Lower lobe of right lung (tissue), 2 donors: ENCODE measurements at places on chromosomes 13 and 19. TPM values are rescaled to one million over a fixed set of nuclear protein-coding genes. Genes with fewer than 3 reads are reported as not detected.

Gene PEX11G
- 3.8 TPM for total RNA-seq

- no peak for DNase-seq
Observed at GRCh38 chr13:96285729-96286128, 195.8 kb downstream of the HS6ST3 start.

DNA sequence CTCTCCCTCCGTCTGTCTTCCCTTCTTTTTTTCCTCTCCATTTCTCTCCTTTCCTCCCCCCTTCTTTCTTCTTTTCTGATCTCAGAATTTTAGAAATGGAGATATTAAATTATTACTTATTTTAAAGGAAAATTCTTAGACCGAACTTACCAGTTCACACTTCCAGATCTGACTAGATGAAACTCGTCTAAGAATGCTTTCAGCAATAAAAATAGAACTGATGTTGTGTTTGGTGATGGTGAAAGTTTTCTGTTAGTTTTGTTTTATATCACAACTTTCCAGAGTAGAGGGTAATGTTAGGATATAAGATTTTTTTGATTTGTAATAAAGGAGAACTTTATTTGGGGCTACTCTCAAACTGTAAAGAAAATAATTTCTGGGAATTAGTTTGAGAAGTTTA, 29.9 kb downstream of the UCHL3 start:
- no peak for DNase-seq

GRCh38 chr13:106919638-106920037, 351.7 kb upstream of the ARGLU1 start:
- peak; percentile 51 for DNase-seq

- no peak for DNase-seq
Observed at GRCh38 chr13:51818276-51818675, 14.3 kb upstream of the DHRS12 start.
